CD4-positive, alpha-beta T cell treated with Interleukin-2 at 100 ng/mL for 4 hours (primary cell): ENCODE measurements at places on chromosomes 3 and 15.

DNA sequence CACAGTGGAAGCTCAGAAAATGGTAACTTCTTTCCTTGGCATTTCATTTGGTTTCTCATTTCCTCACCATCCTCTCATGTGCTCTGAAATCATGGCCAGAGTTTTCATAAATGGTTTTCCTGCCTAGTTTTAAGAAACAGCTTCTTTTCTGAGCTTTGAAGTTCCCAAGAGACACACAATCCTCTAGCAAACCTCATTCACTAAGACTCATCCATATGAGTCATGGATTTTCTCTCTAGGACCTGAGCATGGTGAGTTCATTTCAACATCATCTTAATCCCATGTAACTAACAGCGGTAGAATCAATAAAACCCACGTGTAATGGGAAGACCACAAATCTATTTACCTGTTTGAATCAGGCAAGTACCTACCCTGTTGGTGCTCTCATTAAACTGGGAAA is 274.5 kb upstream of the LRTM1 start:
- no peak for DNase-seq

DNA sequence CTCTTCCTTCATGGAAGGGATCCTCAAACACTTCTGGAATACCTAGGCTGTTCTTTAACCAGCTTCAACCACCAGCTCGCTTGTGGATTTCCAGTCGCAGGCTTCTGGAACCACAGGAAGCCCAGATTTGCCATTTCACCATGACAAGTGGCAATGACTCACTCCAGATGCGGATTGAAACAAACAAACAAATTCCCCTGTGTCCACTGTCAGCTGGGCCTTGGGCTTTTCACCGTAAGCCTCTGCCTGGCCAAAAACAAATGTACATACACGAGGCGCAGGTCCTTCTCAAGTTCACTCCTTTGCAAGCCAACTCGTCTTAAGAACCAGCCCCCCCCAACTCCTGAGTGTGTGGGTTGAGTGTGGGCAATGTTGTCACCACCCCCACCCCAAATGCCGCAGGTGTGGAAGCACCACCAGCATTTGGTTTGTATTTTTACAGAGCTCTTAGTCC is 8.8 kb downstream of the BCL6 start:
- no peak for DNase-seq

- DNase-seq, result no peak
Observed at GRCh38 chr15:52236013-52236412, 44.8 kb upstream of the GNB5 start.

DNA sequence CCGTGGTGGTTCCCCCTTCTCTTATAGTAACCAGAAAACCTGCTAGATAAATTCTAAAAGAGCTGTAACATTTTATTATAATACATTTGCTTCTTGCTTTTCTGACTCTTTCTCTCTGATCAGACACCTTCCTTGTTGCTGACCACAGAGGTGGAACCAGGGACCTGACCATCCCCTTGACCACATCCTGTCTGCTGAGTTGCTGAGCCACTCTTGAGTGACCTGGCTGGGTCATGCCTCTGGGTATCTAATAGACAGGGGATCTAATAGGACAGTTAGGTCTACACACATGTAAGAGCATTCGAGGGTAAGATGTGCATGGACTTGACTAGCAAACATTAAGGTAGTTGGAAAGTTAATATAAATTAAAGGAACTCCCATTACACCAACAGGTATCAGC is 22.8 kb upstream of the TRIM59 start:
- no peak for DNase-seq

DNA sequence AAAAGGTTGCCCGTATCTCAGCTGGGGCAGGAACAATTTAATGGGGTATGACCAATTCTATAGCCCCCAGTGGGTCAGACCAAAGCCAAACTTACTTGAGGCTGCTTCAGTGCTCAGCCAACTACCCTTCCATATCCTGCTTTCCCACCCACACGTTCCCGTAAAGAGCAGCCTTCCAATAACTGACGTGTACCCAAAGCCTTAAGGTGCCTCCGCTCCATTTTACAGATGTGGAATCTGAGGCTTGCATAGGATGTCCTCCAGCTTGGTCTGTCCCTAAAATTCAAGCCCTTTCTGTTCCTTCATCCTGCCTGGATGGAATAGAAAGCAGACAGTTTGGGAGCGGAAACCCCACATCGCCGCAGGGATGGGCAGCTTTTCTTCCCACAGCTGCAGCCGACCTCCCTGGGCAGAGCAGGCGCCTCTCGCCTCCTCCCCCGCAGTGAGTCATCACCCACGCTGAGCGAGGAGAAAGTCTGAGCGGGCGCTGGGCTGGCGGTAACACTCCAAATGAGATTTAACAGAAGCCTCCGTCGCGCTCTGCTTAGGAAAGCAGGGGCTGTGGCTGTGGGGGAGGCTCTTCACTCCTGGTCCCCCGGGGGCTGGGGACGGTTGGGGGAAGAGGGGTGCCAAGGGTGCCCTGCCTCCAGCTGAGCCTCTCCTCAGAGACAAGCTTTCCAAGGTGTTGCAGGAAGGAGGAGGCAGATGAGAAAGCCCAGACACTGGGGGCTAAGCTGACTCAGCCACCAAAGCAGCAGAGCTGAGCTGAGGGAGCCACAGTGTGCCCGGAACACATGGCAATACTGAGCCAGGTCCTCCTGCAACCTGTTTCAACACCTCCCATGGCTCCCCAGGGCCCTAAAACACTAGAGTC is 57.8 kb upstream of the HRH1 start:
- DNase-seq, result peak; percentile 9

GRCh38 chr3:60217156-60217911 is 1033.9 kb downstream of the FHIT start:
- DNase-seq, result no peak
